ENCODE measurements at places on chromosomes 6 and 20.

- DNase-seq, result no peak
Measured at GRCh38 chr20:43040427-43040826, 149.3 kb downstream of the PTPRT start.

GRCh38 chr6:21679761-21680265 lies 86.3 kb downstream of the SOX4 start:
- no peak for DNase-seq

GRCh38 chr6:92196325-92196724 lies 1223.0 kb downstream of the EPHA7 start:
- DNase-seq, result no peak

- no peak for DNase-seq
Measured at GRCh38 chr6:157550114-157550989, 169.4 kb downstream of the ZDHHC14 start.

DNA sequence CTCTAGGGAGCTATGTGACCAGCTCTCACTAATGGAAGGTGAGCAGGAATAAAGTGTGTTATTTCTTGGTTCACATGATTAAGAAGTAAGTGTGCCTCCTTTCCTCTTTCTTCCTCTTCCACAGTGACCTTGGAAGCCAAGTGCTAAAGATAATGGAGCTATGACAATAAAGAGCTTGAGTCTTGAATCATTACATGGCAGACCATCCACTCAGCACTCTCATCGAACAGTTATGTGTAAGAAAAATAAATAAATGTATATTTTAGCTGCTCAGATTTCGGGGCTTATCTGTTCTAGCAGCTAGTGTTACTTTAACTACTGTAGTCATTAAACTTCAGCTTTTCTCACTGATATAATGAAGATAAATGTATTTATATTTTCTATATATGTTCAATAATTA lies 72.9 kb downstream of the HDGFL1 start:
- no peak for DNase-seq

DNA sequence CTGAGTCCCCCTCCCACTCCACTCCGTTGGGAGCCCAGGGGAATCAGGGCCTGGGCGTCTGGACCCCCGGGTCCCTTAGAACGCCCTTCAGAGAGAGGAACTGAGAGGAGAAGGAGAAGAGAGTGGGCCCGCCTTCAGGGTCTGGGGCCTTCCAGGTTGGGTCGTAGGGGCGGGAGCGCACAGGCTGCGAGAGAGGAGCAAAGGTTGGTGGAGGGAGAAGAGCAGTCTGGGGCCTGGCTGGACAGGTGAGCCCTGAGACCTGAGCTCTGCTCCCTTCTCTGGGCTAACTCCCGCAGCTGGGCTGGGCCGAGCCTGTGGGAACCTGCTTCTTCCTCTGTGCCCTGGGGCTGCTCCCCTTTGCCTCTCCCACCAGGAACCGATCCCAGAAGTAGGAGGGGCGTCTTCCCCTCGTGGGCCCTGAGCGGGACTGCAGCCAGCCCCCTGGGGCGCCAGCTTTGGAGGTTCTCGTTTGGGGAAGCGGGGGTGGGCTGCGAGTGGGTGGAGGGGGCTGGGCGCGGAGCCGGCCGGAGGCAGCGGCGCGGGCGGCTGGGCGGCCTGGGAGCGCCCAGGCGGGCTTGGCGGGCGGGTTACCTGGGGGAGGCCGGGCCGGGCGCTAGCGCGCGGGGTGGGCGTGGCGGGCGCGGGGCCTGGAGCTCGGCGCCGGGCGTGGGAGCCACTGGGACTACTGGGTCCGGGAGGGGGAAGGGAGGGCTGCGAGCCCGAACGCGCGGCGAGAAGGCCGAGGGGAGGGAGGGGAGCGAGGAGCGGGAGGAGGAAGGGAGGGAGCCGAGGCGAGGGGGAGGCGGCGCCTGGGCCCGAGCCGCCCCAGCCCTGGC lies at the start of gene DDR1:
DDR1 (plus strand) TSS at position 835 of the 836 bp plus-strand sequence. CDS start 4,211 bp downstream, outside the sequence.
- no peak for DNase-seq

DNA sequence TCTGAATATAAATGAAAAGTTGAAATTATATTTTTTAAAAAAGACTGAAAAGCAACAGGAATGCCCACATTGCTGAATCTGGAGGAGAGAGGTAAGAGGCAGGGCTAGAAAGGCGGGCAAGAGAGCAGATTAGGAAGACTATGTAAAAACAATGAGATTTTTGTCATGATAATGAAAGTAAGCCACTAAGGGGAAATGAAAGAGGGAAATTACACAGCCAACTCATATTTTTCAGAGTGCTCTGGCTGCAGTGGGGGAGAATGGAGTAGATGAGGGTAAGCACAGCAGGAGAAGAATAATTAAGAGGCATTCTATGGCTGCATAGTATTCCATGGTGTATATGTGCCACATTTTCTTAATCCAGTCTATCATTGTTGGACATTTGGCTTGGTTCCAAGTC lies 281.9 kb downstream of the PKHD1 start:
- no peak for DNase-seq

- no peak for DNase-seq
Measured at GRCh38 chr6:124622351-124622750, 339.9 kb upstream of the RNF217 start.

DNA sequence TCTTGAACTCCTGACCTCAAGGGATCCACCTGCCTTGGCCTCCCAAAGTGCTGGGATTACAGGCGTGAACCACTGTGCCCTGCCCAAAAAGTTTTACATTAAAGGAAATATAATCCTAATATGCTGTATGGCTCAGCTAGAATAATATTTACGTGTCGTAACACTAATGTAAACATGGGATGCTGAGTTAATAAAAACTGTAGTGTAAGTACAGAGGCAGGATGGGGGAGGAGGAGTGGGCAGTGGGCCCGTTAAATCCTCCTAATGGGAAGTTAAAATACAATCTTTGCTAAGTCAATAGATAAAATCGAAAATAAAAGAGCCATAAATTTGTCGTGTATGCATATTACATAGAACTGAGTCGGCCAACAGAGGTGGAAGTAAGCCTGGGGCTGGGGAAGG lies 12.1 kb upstream of the IP6K3 start:
- DNase-seq, result no peak

GRCh38 chr6:18406955-18407749 lies 20.0 kb downstream of the RNF144B start:
- no peak for DNase-seq

DNA sequence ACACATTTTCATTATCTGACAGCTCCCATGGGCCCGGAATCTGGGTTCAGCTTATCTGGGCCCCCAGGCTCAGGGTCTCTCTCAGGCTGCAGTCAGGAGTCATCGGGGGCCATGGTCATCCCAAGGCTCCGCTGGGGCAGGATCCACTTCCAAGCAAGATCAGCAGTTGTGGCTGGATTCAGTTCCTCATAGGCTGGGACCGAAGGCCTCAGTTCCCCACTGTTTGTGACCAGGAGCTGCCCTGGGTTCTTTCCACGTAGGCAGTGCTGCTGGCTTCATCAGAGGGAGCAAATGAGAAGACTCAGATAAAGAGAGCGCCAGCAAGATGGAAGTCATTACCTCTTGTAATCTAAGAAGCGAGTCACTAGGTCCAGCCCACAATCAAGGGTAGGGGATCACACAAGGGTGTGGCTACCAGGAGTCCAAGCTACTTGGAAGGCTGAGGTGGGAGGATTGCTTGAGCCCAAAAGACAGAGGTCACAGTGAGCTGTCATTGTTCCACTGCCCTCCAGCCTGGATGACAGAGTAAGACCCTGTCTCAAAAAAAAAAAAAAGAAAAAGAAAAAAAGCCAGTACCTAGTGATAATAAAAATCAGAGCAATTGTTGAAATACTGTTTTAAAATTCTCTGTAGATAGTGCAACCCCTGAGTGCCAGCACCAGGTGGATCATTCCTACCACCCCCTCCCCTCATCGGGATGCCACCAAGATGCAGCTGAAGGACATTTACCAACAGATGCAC lies 162.7 kb downstream of the NFATC2 start:
- no peak for DNase-seq

- DNase-seq, result no peak
Measured at GRCh38 chr6:141764388-141764787, 368.3 kb upstream of the GJE1 start.

- DNase-seq, result no peak
Measured at GRCh38 chr6:3749977-3750316, 1.6 kb downstream of the PXDC1 start.

DNA sequence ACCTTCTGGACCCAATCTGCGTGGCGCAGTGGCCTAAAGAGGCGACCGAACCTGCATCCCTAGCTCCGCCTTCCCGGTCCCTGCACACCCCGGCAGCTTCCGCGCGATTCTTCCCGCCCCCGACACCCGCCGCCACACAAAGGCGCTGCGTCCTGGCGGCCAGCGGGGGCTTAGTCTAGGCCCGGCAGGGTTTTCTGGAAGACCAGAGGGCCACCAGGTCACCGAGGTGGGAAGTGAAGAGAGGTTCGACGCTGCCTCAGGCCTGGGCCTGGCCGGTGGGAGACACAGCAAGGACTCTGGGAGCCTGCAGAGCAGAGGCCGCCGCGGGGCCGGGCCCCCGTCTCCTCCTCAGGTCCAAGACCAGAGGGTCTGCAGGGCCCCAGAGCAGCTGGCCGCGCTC lies 154.9 kb downstream of the OR2B2 start:
- DNase-seq, result no peak

DNA sequence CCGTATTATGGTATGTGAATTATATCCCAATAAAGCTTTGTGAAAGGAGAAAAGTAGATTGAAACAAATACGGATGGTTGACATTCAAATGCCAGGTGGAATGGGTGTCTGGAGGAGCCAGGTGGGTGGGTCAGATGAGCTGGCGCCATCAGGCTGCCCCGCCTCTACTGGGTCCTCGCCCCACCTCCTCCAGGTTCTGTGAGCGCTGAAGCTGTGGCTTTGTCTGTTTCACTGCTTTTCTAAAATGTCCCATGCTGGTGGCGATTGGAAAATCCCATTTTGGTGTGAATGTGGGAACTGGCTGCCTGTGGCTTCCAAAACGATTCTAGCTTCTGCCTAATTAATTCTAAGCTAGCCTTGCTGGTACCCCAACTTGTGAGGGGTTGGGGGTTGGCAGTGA lies 16.5 kb downstream of the DUSP22 start:
- no peak for DNase-seq

DNA sequence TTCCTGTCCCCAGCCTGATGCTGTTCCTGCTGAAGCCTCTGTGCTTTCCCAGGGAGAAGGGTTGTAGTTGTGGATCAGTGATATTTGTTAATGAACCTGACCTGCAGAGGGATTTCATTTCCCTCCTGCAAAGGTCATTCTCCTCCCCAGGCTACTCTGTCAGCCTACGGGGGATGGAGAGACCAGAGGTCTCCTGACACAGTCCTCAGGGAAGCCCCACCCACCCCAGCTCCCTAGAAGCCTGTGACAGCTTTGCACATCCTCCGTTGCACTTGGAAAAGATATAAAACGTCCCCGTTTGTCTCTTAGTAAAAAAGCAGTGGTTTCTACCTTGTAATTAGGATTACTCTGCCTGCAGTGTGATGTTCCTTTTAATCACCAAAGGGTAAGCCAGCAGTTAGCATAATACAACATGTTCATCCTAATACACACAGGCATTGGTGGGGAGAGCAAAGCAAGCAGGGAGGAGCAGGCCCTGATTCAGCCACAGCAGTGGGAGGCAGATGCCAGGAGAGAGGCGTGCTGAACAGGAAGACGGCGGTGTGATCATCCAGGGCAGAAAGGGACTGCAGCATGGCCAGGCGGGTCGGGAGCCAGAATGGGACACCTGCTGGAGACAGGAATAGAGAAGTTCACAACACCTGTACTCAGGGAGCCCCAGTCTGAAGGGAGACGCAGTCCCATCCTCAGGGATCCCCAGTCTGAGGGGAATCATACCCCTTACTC lies 293.5 kb downstream of the LRFN2 start:
- DNase-seq, result no peak

DNA sequence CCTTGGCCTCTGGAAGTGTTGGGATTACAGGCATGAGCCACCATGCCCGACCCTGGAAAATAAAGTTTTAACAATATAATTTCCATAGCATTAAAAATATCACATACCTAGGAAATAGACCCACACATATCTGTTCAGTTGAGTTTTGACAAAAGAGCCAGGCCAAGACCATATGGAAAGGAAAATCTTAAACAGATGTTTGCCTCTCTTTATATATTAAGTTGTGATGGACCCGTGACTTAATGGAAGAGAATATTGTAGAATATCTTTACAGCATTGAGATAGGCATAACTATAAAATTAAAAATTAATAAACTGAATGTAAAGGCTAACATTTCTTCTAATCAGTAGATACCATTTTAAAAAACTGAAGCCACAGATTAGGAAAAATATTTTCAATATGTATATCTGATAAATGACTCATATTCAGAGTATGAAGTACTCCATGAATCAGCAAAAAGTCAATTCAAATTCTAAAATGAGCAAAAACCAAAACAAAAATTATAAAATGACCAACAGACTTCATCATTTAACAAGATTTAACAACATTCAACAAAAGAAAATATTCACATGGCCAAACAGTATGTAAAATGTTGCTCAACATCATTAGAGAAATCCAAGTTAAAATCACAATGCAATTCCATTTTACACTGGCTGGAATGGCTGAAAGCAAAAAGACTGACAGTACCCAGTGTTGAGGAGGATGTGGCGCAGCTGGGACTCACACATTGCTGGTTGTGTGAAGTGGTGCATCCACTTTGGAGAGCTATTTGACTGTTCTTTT lies 43.3 kb downstream of the GTF2H5 start:
- DNase-seq, result no peak

DNA sequence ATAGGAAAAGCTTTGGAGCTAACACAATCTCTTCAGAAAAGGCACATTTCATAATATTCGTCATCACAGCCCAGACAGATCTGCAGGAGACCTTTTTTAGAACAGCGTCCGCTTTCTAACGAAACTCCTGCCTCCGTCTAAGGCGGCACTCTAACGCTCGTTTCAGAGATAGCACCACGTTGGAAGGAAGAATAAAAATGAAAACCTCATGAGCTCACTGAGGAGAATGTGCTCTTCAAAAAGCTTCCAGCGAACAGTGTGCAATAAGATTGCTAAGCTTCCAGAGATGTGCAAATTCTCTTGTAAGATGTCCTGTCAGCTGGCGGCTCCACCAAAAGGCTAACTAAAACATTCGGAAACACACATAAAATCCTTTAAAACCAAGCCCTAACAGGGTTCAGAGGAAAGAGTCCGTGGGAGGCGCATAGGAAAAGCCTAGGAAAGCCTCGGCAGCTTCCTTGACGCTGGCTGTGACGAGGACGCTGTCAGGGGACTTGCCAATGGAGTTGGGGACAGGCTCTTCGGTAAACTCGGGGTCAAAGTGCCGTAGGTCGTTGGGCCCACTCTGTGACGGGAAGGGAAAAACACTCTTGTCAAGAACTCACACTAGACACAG lies 117.6 kb upstream of the SLC2A12 start:
- DNase-seq, result no peak

DNA sequence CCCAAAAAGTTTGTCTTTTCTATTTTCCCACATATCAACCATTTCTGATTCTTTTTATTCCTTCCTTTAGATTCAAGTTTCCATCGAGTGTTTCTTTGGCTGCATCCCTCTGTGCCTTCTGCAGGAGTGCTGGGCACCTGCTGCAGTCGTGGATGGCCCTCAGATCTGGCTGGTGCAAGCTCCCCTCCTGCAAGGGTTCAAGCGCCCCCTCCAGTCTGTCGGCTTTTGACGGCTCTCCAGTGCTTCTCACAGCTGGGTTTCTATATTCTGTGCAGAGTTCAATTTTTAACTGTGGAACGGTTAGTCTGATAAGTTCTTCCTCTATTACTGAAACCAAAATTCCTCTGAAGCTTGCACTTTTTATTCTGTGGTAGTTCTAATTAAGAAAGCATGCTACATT lies 132.1 kb downstream of the HUS1B start:
- DNase-seq, result no peak
